Stimulated activated naive B cell treated with anti-CD40 and anti-IgM and Interleukin-4, amounts not matched to agents 10 μg/mL and 1 μg/mL and 100 μg/mL, for 72 hours (primary cell): ENCODE measurements at places on chromosomes 16 and 17.

GRCh38 chr17:50198026-50198669 is 3.3 kb downstream of the COL1A1 start:
- H3K27ac ChIP-seq, result no peak overlapping the region
- no peak overlapping the region for H3K4me3 ChIP-seq
- DNase-seq, result peak; percentile 56
- H3K27me3 ChIP-seq, result peaks cover 38% of the 10 kb centered on the region
- H3K36me3 ChIP-seq, result no peaks in the 10 kb centered on the region
- peaks cover 54% of the 10 kb centered on the region for H3K4me1 ChIP-seq

GRCh38 chr16:84446596-84447392 is 57.7 kb downstream of the MEAK7 start:
- no peak overlapping the region for H3K4me3 ChIP-seq
- no peak overlapping the region for H3K27ac ChIP-seq
- peaks cover 8% of the 10 kb centered on the region for H3K36me3 ChIP-seq
- H3K4me1 ChIP-seq, result no peaks in the 10 kb centered on the region
- peaks cover 50% of the 10 kb centered on the region for H3K27me3 ChIP-seq
- no peak for DNase-seq

- no peak within 1 kb of the TSS for H3K27ac ChIP-seq
- peak within 1 kb of the TSS; percentile 77 for H3K4me3 ChIP-seq
- peaks cover 48% of the 10 kb centered on the region for H3K27me3 ChIP-seq
- no peaks in the 10 kb centered on the region for H3K36me3 ChIP-seq
- peak; percentile 14 for DNase-seq
These were observed at the start of gene LRRC75A for GRCh38 chr17:16491703-16492612. TSS of gene LRRC75A (minus strand) at chr17:16492193. CDS start at chr17:16491990, 203 bp downstream.

DNA sequence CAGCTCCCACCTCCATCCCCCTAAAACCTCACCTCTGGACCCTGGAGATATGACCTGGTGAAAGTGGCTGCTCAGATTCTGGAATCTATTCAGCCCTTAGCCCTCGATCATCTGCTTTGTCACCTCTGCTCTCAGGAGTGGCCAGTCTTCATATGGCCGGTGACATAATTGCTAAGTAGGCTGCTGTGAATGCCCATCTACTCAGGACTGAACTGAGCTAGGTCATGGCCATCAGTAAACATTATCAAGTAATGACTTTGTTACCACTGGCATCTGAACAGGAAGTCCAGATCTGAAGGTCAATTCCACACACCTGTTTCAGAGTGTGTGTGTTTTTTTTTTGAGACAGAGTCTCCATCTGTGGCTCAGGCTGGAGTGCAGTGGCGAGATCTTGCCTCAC is 78.6 kb downstream of the CDK5R1 start:
- H3K4me1 ChIP-seq, result peaks cover 7% of the 10 kb centered on the region
- H3K27me3 ChIP-seq, result no peaks in the 10 kb centered on the region

- no peak overlapping the region for H3K4me3 ChIP-seq
- peaks cover 49% of the 10 kb centered on the region for H3K36me3 ChIP-seq
- DNase-seq, result no peak
- no peak overlapping the region for H3K27ac ChIP-seq
These were observed 23.5 kb downstream of the USP36 start for GRCh38 chr17:78817123-78817522.

DNA sequence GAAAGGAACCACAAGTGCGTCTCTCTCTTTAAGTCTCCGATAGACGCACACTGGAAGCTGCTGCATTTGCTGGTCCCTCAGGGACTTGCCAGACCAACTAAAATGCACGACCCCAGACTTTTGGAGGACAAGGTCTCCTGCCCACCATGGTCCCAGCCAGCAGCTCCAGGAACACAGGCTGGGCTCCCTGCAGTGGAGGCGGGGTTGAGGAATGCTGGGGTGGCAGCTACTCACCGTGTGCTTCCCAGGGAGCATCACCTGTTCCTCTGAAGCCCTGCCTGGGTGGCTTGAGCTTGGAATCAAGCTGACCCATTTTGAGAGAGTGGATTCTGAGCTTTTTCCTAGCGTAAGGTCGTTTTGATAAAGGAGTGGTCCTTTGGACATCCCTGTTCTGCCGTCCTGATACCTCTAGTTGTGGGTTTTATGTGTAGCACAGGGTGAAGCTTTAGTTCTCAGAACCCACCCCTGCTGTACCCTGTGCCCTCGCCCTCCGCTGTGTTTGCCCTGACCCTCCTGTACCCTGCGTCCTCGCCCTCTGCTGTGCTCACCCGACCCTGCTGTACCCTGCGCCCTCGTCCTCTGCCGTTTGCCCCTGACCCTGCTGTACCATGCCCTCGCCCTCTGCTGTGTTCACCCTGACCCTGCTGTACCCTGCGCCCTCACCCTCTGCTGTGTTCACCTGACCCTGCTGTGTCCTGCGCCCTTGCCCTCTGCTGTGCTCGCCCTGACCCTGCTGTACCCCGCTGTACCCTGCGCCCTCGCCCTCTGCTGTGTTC is 11.0 kb downstream of the ZNF276 start:
- no peak for DNase-seq
- peaks cover 17% of the 10 kb centered on the region for H3K4me1 ChIP-seq
- no peaks in the 10 kb centered on the region for H3K27me3 ChIP-seq
- no peak overlapping the region for H3K4me3 ChIP-seq

DNA sequence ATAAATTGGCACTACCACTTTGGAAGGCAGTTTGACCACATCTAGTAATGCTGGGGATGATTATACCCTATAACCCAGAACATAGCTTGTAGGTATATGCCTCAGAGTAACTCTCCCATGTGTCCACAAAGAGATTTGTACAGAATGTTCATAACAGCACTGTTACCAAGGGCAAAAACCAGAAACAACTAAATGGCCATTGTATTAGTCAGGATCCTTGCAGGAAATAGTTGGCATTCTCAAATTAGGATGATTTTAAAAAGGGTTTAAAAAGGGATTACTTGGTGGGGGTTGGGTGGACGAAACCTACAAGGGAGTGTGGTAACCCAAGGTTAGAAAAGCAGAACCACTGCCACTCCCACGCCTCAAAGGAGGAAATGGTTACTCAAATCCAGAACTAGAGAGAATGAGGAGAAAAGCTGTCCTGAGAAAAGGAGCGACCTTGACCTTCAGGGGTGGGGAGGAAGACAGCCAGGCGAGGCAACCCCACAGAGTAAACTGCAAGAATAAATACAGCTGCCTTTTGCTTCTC is 2.1 kb downstream of the CPPED1 start:
- peaks cover 3% of the 10 kb centered on the region for H3K27me3 ChIP-seq
- DNase-seq, result peak; percentile 63
- H3K4me1 ChIP-seq, result peaks cover 51% of the 10 kb centered on the region
- H3K27ac ChIP-seq, result peak overlapping the region; percentile 94

DNA sequence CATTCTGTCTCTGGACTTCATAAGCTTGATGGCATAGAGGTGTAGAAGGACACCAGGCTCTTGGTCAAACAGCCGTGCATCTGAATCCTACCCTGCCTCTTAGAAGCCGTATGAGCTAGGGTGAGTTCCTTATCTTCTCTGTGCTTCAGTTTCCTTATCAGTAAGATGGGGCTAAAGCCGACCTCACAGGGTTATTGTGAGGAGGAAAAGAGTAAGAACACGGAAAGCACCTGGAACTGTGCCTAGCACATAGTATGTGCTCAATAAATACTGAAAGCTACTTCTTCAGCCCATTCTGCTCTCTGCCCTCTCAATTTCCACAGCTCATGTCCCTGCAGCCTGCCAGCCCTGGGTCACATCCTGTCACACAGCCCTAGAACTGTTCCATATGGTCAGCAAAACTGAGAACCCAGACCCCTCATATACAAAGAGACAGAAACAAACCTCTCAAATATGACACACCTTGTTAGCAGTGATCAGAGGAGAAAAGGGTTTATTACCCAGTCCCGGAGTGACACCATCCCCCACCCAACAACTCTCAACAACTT is 17.0 kb upstream of the UBTF start:
- DNase-seq, result no peak
- H3K4me1 ChIP-seq, result peaks cover 7% of the 10 kb centered on the region
- no peak overlapping the region for H3K4me3 ChIP-seq

DNA sequence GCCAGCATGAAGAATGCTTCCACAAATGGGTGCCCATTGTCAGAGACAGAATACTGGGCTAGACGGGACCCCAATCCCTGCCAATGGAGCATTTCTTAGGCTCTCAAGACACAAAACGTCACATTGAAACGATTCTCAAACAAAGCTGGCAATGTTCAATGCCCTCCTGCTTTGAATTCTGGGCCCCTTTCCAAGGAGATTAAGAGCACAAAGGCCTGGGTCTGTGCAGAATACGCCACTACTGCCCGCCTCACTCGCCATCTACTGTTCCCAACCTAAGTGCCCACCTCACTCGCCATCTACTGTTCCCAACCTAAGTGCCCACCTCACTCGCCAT is 9.7 kb downstream of the CFAP20 start:
- no peaks in the 10 kb centered on the region for H3K27me3 ChIP-seq
- DNase-seq, result no peak
- peaks cover 20% of the 10 kb centered on the region for H3K36me3 ChIP-seq
- H3K4me3 ChIP-seq, result no peak overlapping the region

DNA sequence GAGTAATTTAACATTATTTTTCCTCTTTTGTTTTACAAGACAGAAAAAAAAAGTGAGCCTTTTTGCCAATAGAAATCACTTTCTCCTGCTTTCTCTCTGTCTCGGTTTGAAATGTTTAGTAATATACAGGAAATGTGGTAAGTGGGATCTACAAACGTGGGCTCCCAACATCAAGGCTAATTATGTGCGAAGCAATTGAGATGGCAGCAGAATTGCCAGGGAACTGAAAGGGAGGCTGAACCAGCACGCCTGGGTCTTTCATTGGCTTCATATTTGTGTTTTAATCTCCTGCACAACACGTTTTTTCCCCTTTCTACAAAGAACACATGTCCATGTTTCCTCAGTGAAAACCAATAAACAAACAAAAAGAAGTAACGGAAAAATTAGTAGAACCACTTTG is 743.9 kb upstream of the SOX9 start:
- H3K36me3 ChIP-seq, result no peaks in the 10 kb centered on the region
- no peak overlapping the region for H3K27ac ChIP-seq
- DNase-seq, result no peak

- DNase-seq, result peak; percentile 71
- peaks cover 62% of the 10 kb centered on the region for H3K4me1 ChIP-seq
- H3K27me3 ChIP-seq, result no peaks in the 10 kb centered on the region
- peaks cover 9% of the 10 kb centered on the region for H3K36me3 ChIP-seq
- peak overlapping the region; percentile 64 for H3K4me3 ChIP-seq
- peak overlapping the region; percentile 28 for H3K27ac ChIP-seq
These were observed 23.6 kb downstream of the CENPV start for GRCh38 chr17:16329519-16330271.

DNA sequence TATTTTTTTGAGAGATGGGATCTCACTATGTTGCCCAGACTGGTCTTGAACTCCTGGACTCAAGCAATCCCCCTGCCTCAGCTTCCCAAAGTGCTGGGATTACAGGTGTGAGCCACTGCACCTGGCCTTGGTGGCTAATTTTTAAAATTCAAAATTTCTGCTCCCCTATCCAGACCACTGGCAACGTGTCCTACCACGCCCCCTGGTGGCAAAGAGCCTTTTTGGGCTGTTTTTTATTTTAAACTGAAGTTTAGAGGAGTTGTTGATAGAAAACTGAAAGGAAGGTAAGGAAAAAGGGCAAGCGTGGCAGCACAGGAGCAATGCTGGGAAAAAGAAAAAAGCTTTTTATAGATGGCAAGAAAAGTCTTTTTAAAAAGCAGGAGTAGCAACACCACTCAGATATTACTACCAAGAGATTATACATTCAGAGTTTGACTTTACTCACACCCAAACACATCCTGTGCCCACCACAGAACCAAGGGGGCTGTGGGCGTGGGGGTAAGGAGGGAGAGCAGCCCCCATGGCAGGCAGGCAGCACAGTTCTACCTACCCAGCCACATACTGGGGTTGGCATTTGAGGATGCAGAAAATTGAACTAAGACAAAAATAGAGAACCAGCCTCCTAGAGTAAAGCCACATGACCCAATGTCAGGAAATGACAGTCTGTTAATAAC is 4.2 kb upstream of the MXRA7 start:
- H3K4me3 ChIP-seq, result peak overlapping the region; percentile 35
- H3K27me3 ChIP-seq, result no peaks in the 10 kb centered on the region
- peaks cover 30% of the 10 kb centered on the region for H3K4me1 ChIP-seq
- DNase-seq, result peak; percentile 32
- peaks cover 35% of the 10 kb centered on the region for H3K36me3 ChIP-seq

GRCh38 chr17:61335105-61335844 is 64.4 kb upstream of the TBX2 start:
- no peaks in the 10 kb centered on the region for H3K27me3 ChIP-seq
- no peaks in the 10 kb centered on the region for H3K4me1 ChIP-seq

- no peak for DNase-seq
- no peak overlapping the region for H3K4me3 ChIP-seq
- H3K36me3 ChIP-seq, result peaks cover 11% of the 10 kb centered on the region
- no peaks in the 10 kb centered on the region for H3K27me3 ChIP-seq
- no peaks in the 10 kb centered on the region for H3K4me1 ChIP-seq
These were observed 13.9 kb downstream of the CYB5D2 start for GRCh38 chr17:4156750-4157381.

DNA sequence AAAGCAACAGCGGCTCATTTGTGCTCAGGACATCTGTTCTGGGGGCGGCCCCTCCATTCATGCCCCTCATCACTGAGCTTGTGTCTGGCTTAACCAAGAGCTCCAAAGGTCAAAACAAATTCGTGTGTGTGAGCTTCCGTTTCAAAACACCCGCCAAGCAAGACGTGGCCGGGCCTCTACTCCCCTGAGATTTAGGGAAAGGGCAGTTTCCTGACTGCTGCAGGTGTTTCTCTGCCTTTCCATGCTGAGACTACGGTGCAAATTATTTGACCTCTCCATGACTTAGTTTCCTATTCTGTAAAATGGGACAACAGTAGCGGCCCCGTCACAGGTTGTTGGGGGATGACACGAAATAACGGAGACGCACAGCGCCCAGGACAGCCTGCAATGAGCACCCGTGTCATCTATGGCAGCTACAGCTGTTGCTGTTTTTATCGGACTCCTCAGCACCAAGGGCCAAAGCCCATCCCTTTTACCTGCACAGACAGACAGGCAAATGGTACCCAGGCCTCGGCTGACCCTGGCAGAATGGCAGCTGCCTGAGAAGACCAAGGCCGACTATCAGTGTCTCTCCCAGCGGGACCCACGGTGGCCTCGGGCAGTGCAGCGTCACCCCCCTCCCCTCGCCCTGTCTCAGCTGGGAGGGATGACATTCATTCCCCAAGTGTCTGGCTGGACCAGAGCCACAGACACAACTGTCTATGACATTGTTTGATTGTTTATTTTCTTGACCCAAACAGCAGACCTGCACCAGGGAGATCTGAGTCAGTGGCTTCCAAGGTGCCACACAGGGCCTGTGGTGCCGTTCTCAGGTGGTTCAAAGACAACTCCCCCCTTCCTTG is 50.7 kb upstream of the DOC2B start:
- no peak for DNase-seq
- H3K27me3 ChIP-seq, result peaks cover 9% of the 10 kb centered on the region
- H3K36me3 ChIP-seq, result no peaks in the 10 kb centered on the region
- no peak overlapping the region for H3K4me3 ChIP-seq

GRCh38 chr17:77160875-77161530 is 20.2 kb downstream of the SEC14L1 start:
- peaks cover 51% of the 10 kb centered on the region for H3K36me3 ChIP-seq
- no peak overlapping the region for H3K27ac ChIP-seq
- H3K4me1 ChIP-seq, result peaks cover 54% of the 10 kb centered on the region
- H3K27me3 ChIP-seq, result no peaks in the 10 kb centered on the region
- DNase-seq, result no peak

GRCh38 chr16:84266451-84266850 is 26.6 kb upstream of the KCNG4 start:
- H3K4me3 ChIP-seq, result no peak overlapping the region
- peak; percentile 6 for DNase-seq
- no peaks in the 10 kb centered on the region for H3K4me1 ChIP-seq
- H3K27me3 ChIP-seq, result peaks cover 26% of the 10 kb centered on the region
